ENCODE measurements at places on chromosomes 3 and 15. TPM values are rescaled to one million over a fixed set of nuclear protein-coding genes. Genes with fewer than 3 reads are reported as not detected.

The LINGO1 gene
- total RNA-seq, result 45.2 TPM

The CAPN7 gene
- total RNA-seq, result 51.0 TPM

The CRTC3 gene
- total RNA-seq, result 19.6 TPM

The SLC24A5 gene
- 0.92 TPM for total RNA-seq

The RHOA gene
- total RNA-seq, result 200 TPM

The LIPH gene
- 0.46 TPM for total RNA-seq

The STAB1 gene
- 16.8 TPM for total RNA-seq

The IL5RA gene
- 11.1 TPM for total RNA-seq

The MAP6D1 gene
- total RNA-seq, result 9.9 TPM

The ADCY5 gene
- 58.6 TPM for total RNA-seq

The PPM1L gene
- 78.7 TPM for total RNA-seq

The NPAP1 gene
- 0.69 TPM for total RNA-seq

The PLSCR2 gene
- not detected for total RNA-seq

The C3orf49 gene
- not detected for total RNA-seq

The MST1R gene
- total RNA-seq, result 0.92 TPM

The HCLS1 gene
- 4.6 TPM for total RNA-seq

The AGTR1 gene
- 1.4 TPM for total RNA-seq

The SPATA12 gene
- not detected for total RNA-seq

The CSPG4 gene
- total RNA-seq, result 11.5 TPM

The ANKUB1 gene
- total RNA-seq, result 4.2 TPM

The IGSF10 gene
- 4.8 TPM for total RNA-seq

The STARD5 gene
- total RNA-seq, result 1.2 TPM

The TMEM158 gene
- 18.9 TPM for total RNA-seq

The IQCF5 gene
- total RNA-seq, result not detected

The MKRN2OS gene
- 0.92 TPM for total RNA-seq

The GOLGA8G gene
- total RNA-seq, result not detected

The GOLGA8S gene
- 0.23 TPM for total RNA-seq

The ASB14 gene
- 0.69 TPM for total RNA-seq

The DYNC1LI1 gene
- total RNA-seq, result 106 TPM

The SLC22A13 gene
- 0.69 TPM for total RNA-seq

The MYO5C gene
- 3.0 TPM for total RNA-seq

The SOX2 gene
- total RNA-seq, result 188 TPM

The CKMT1A gene
- total RNA-seq, result 19.6 TPM

The SMCO1 gene
- not detected for total RNA-seq

The KNG1 gene
- total RNA-seq, result not detected

The SH3GL3 gene
- total RNA-seq, result 52.8 TPM

The MYEF2 gene
- 140 TPM for total RNA-seq

All from diencephalon (tissue), 1 donor.